ENCODE measurements at places on chromosomes 5 and 9.
A peak's percentile ranks its signal among the peaks of the same experiment; 100 is the strongest.

GRCh38 chr5:124806373-124807077, 60.1 kb upstream of the ZNF608 start:
- DNase-seq: no peak

GRCh38 chr5:172479034-172479783, 24.9 kb upstream of the SH3PXD2B start:
- DNase-seq: peak; percentile 6

DNA sequence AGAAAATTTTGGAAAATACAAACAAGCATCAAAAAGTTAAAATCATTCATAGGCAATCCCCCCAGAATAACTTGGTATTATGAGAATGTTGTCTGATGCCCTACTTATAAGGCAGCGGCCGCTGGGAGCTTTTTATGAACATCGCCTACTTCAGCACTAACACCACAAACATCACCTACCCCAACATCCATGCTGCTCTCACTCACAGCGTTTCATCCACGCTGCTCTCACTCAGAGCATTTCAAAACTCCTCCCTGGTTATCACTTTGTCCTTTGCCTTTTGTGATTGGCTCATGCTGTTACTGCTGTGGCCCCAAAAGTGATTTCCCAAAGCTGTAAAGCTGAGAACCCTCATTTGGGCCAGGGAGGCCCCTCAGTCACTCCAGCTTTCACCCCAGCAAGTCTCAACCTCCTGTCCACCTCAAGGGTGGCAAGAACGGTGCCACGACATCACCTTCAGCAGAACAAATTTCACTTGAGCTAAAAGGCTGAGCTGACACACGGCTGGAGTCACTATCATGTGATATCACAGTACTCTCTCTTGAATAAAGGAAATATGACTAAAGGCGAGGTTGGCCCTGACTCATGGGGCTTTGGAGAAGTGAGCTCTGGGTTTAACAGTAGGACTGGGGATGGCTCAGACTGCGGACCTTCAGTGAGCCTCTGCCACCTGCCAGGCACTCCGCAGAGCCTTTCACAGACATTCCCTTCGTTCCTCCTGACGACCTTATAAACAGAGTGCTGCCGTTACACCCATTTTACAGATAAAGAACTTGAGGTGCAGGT, 25.2 kb downstream of the SHC3 start:
- DNase-seq: no peak

GRCh38 chr9:125218621-125219020, 18.3 kb downstream of the RABEPK start:
- DNase-seq: no peak

GRCh38 chr9:71515626-71516025, 252.7 kb downstream of the CEMIP2 start:
- no peak for DNase-seq

GRCh38 chr5:177496727-177497291, 595 bp downstream of the PDLIM7 start:
- DNase-seq: no peak

Measured in effector memory CD8-positive, alpha-beta T cell (primary cell).